AG10803 (cell line): ENCODE measurements at places on chromosomes 2 and 18.

DNA sequence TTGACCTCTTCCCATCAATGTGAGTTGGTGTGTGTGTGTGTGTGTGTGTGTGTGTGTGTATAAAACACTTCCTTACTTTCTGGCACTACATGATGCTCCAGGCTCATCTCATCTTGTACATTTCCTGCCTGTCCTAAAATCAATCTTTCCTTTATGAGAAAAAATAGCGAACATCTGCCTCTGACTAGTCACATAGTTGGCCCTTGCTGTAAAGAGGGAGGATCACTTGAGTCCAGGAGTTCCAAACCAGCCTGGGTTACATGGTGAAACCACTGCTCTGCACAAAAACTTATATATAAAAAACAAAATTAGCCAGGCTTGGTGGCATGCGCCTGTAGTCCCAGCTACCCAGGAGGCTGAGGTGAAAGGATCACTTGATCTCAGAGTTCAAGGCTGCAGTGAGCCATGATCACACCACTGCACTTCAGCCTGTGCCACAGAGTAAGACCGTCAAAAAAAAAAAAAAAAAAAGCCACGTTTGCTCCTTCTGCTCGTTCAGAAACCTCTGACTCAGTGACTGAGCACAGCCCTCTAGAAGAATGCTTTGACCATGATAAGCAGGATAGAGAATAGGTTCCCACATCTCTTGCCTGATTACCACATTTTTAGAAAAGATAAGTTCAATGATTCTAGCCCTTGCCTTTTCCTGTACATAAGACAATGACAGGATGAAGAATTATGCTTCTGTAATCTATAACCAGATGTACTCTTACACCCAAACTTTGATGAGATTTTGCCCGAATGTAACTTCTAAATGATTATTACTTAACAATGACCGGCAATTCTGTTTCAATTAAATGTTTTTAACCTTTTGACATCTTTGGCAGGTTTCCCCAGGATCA is 45.2 kb upstream of the ST3GAL5 start:
- peak; percentile 79 for DNase-seq

- no peak for DNase-seq
Measured at GRCh38 chr18:78514910-78515670, 464.5 kb upstream of the SALL3 start.

GRCh38 chr18:41526054-41526453 is 429.0 kb upstream of the PIK3C3 start:
- DNase-seq, result no peak

DNA sequence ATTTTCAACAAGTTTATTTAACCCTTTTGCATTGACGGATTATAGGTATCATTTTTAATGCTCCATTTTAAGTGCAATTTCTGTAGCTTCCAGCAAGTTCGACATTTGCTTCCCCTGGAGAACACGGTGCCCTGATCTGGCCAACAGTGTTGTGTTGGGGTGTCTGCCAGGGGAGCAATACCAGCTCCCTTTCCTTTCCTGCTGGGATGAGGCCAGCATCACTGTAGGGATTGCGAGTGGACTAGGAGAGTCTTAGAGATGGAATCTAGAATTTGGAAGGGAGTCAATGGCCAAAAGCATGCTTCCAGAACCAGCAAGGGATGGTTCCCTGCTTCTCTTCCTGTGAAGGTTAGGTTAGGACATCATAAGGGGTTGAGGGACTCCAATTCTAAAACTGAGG is 135.2 kb downstream of the RTN4 start:
- DNase-seq, result peak; percentile 13

DNA sequence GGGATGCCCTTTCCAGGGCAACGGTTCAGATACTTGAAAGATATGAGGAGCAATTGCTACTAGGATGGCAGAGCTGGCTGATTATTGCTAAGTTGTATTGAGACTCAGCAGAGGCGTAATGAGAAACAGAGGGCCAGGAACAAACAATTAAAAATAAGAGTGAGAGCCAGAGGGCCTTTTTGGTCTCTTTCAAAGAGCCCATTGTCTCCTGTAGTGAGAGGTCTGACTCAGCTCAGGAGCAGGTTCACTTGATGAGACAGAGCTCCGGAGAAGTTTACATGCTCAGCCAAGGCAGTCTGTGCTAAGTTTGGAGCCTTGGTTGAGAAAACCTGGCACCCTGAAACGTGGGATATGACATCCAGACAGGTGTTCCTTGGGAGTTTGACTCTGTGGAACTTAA is 303.9 kb upstream of the DLGAP1 start:
- DNase-seq, result no peak

- DNase-seq, result peak; percentile 25
Measured at GRCh38 chr2:46163804-46164528, 133.2 kb upstream of the EPAS1 start.
